Activated gamma-delta T cell treated with Interleukin-2 at 50 U/mL for 16 hours (primary cell): ENCODE measurements at places on chromosomes 3 and 15.
A peak's percentile ranks its signal among the peaks of the same experiment; 100 is the strongest.

GRCh38 chr3:24451461-24452099 is 43.1 kb downstream of the THRB start:
- no peak for DNase-seq

DNA sequence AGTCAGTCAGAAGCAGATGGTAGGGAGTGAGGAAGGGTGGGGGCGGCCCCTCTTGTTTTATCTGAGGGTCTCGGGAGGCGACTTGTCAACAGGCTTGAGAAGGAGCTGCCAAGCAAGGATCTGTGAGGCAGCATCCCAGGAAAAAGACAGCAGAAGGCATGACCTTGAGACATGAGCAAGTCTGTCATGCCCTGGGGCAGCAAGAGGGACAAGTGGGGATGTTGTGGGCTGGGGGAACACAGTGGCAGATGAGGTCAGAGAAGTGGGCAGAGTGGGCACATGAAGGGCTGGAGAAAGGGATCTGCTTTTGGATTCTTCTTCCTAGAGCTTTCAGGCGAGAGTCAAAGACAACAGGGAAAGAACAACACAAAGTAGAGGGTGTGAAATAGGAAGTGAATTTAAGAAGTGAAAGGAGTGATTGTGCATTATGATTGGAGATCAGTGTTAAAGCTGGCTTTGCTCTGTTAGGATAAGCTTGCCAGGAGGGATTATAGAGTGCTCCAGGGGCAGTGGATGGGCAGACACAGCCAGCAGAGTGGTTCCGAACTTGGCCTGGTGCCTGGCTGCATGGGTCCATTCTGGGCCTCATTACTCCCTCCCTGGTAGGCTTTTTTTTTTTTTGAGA is 73.3 kb downstream of the USP13 start:
- no peak for DNase-seq

GRCh38 chr3:168459226-168459784 is 363.6 kb upstream of the GOLIM4 start:
- no peak for DNase-seq

DNA sequence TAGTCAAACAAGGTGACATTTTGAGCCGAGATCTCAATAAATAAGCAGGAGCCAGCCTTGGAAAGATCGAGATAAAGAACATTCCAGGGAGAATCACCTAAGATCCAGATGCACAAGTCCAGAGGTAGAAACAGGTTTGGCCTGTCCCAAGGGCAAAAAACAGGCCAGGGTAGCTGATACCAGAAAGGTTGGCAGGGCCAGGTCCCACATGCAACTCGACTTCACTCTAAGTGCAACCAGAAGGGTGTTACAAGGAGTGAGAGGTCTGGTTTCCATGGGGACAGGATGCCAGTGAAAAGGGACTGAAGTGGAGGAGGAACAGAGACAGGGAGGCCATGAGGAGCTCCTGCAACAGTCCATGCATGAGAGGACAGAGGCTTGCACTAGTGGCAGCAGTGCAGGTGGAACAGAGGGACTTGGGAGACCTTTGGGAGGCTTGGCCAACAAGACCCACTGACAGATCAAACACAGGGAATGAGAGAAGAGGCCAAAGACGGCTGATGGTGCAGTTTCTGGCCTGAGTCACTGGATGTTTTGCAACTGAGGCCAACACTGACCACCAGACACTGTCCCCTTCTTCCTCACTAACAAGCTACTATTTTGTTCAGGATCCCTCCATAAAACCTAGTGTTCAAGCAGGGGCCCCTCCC is 5.2 kb downstream of the TPRA1 start:
- DNase-seq: no peak

DNA sequence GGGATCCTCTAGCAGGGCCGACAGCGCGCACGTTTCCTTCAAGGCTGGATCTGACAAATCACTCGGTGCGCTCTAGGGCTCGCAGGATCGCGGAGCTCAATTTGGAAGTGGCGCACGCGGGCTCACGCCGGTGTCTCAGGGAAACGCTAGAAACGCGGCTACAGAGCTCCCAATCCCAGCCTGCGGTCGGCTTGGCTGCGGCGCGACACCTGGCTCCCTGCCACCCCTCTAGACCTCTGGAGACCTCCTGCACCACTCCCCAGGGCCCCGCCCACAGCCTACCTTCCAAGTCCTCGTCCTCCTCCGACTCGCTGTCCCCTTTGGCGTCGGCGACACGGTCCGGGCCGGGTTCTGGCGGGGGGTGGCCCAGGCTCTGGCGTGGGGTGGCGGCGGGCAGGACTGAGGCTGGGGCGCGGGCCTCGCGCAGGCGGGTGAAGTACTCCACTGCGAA is 596 bp downstream of the PRKAR2A start:
- DNase-seq: peak; percentile 31

GRCh38 chr15:49900006-49900902 is 218.8 kb downstream of the ATP8B4 start:
- no peak for DNase-seq

- no peak for DNase-seq
Measured at GRCh38 chr15:64521726-64522164, 61.4 kb downstream of the ZNF609 start.

GRCh38 chr15:69535101-69535638 is 82.6 kb downstream of the RPLP1 start:
- no peak for DNase-seq
